ENCODE measurements at places on chromosomes 2 and 18. TPM values are rescaled to one million over a fixed set of nuclear protein-coding genes. Genes with fewer than 3 reads are reported as not detected.

GRCh38 chr2:105733875-105734274 lies 10.8 kb upstream of the NCK2 start:
- DNase-seq, result no peak

- DNase-seq, result no peak
These were observed 621 bp downstream of the TXNL1 start for GRCh38 chr18:56637711-56638231.

The PUM2 gene
- total RNA-seq, result 43.7 TPM

The CSRNP3 gene
- 0.26 TPM for total RNA-seq

The SERPINB8 gene
- total RNA-seq, result 64.8 TPM

The TMEM17 gene
- total RNA-seq, result 1.1 TPM
